CD8-positive, alpha-beta memory T cell (primary cell): ENCODE measurements at places on chromosomes 7 and 10. TPM values are rescaled to one million over a fixed set of nuclear protein-coding genes. Genes with fewer than 3 reads are reported as not detected.

Gene C7orf33
- total RNA-seq, result not detected

Gene GNAT3
- not detected for total RNA-seq

Gene LIPN
- total RNA-seq, result not detected

Gene AGR3
- not detected for total RNA-seq

Gene C10orf143
- total RNA-seq, result 5.7 TPM

Gene ZNF467
- total RNA-seq, result 0.24 TPM

Gene OR2A7
- total RNA-seq, result 1.7 TPM

Gene ZSCAN25
- 26.6 TPM for total RNA-seq

Gene GUSB
- 51.9 TPM for total RNA-seq
